ENCODE measurements at places on chromosomes 5 and 9.

- no peak for DNase-seq
Observed at GRCh38 chr5:155299386-155300005, 285.9 kb downstream of the KIF4B start.

- no peak for DNase-seq
Observed at GRCh38 chr5:67765697-67766096, 449.9 kb upstream of the PIK3R1 start.

GRCh38 chr5:174338185-174339010, 292.9 kb downstream of the NSG2 start:
- no peak for DNase-seq

DNA sequence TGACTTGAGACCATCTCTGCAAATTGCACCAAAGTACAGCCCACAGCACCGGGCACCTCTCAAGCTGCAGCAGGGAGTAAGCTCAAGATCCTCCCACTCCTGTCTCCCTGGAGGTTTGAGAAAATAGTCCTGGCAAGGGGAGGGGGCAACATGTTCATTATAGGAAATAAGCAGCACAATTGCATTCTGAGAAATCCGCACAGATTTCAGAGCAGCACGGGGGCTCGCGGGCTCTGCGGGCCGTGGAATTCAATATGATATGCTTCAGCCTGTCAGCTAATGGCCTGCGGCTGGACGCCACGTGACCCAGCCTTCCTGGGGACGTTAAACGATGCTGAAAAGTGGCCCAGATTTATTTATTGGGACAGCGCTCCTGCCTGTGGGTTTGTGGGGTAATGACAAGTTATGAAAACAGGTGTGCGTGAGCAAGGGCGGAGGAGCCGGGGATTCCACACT, 156.4 kb downstream of the DAB2IP start:
- no peak for DNase-seq

- no peak for DNase-seq
Observed at GRCh38 chr9:118529624-118530214, 825.5 kb downstream of the TLR4 start.

DNA sequence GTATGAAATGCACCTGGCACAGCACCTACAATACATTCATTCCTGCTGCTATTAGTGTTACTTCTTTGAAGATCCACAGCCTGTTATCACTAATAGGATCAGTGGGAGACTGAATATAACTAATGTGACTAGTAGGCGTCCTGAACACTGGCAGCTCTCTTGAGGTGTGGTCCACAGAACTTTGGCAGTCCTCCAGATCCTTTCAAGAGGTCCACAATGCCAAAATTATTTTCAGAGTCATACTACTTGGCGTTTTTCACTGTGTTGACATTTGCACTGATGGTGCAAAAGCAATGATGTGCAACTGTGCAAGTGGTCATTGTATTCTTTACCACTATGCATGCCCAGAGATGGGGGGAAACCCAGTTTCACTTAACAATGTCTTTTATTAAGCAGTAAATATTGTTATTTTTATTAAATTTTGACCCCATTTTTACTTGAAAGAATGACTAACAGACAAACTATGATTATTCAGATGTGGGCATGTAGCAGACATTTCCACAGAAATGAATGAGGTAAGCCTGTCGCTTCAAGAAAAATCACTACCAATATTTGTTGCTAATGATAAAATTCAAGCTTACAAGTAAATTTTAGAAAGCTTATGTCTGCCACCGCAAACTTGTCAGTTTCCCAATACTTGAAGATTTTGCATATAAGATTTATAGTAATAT, 48.9 kb downstream of the ADRB2 start:
- no peak for DNase-seq

Measured in effector CD4-positive, alpha-beta T cell (primary cell).